Sigmoid colon (tissue), 7 donors: ENCODE measurements at places on chromosomes 16 and 17. TPM values are rescaled to one million over a fixed set of nuclear protein-coding genes. Genes with fewer than 3 reads are reported as not detected.

Gene MFAP4
- total RNA-seq: 189 TPM

Gene SLC35G6
- total RNA-seq: not detected

Gene ZNF750
- not detected for total RNA-seq

Gene TNFRSF17
- total RNA-seq: not detected

Gene KRTAP3-1
- total RNA-seq: not detected

Gene ETV4
- total RNA-seq: 1.8 TPM

Gene SLFN12L
- 0.55 TPM for total RNA-seq

Gene CACNG4
- 0.41 TPM for total RNA-seq

Gene HS3ST6
- total RNA-seq: not detected

Gene HID1
- total RNA-seq: 7.6 TPM

Gene ASPA
- 1.2 TPM for total RNA-seq

Gene SPECC1
- 15.3 TPM for total RNA-seq

Gene ANKFN1
- total RNA-seq: 0.36 TPM

Gene PITPNM3
- total RNA-seq: 8.2 TPM

Gene PYDC1
- not detected for total RNA-seq

Gene LPCAT2
- 6.6 TPM for total RNA-seq

Gene AANAT
- not detected for total RNA-seq

Gene PMP22
- 216 TPM for total RNA-seq

Gene TEX14
- total RNA-seq: 0.36 TPM

Gene CCL13
- not detected for total RNA-seq

Gene NT5M
- 5.5 TPM for total RNA-seq

Gene TMEM220
- total RNA-seq: 9.1 TPM
